Fibroblast of lung (primary cell): ENCODE measurements at places on chromosomes 5 and 9. TPM values are rescaled to one million over a fixed set of nuclear protein-coding genes. Genes with fewer than 3 reads are reported as not detected.

The ADAMTS6 gene
- total RNA-seq = 45.2 and 48.3 TPM in 2 replicates

The RNF130 gene
- total RNA-seq = 14.7 and 18.2 TPM in 2 replicates

The CDKN2B gene
- 29.0 and 44.9 TPM in 2 replicates for total RNA-seq

The PIP5KL1 gene
- total RNA-seq = 0.77 and 2.5 TPM in 2 replicates

DNA sequence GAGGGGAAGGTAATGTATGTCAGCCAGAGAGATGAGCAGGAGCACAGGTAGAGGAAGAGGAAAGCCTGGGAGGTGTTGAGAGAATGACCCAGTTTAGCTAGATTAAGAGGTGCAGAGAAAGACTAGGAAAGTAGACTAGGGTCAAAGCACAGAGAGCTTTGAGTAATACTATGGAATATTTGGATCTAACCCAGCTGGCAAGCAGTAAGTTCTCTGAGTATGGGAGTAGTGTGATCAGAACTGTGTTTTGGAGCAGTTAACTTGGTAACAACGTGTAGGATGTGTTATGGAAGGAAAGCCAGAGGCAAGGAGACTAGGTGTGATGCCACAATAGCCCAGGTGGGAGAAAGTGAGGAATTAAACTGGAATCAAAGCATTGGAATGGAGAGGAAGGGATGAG, 84.9 kb upstream of the PTGER4 start:
- no peak overlapping the region for H3K27ac ChIP-seq
- no peak overlapping the region for H3K4me3 ChIP-seq
- peak; percentile 44 for DNase-seq
- H3K36me3 ChIP-seq = no peaks in the 10 kb centered on the region
- peaks cover 2% of the 10 kb centered on the region for H3K4me1 ChIP-seq

DNA sequence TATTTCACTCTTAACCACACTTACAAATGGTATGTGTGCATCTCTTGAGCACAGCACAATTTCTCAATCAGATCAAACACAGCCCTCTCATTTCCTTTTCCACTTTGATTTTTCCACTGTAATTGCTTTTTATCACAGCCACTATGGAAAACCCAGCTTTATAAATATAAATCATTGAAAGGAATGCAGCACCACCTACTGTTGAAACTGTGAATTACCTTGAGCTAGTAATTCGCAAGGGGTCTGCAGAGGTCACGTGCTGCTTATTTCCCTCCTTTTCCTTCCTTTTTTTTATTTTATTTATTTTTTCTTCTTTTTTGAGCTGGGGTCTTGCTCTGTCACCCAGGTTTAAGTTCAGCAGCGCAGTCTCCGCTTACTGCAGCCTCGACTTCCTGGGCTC, 76.9 kb downstream of the CDH6 start:
- H3K36me3 ChIP-seq = no peaks in the 10 kb centered on the region
- H3K4me3 ChIP-seq = no peak overlapping the region
- peak; percentile 8 for DNase-seq
- H3K27ac ChIP-seq = no peak overlapping the region

GRCh38 chr9:16653491-16654399, 216.7 kb downstream of the BNC2 start:
- DNase-seq = peak; percentile 53
- no peaks in the 10 kb centered on the region for H3K36me3 ChIP-seq
- H3K27me3 ChIP-seq = no peaks in the 10 kb centered on the region
- H3K27ac ChIP-seq = peak overlapping the region; percentile 69

DNA sequence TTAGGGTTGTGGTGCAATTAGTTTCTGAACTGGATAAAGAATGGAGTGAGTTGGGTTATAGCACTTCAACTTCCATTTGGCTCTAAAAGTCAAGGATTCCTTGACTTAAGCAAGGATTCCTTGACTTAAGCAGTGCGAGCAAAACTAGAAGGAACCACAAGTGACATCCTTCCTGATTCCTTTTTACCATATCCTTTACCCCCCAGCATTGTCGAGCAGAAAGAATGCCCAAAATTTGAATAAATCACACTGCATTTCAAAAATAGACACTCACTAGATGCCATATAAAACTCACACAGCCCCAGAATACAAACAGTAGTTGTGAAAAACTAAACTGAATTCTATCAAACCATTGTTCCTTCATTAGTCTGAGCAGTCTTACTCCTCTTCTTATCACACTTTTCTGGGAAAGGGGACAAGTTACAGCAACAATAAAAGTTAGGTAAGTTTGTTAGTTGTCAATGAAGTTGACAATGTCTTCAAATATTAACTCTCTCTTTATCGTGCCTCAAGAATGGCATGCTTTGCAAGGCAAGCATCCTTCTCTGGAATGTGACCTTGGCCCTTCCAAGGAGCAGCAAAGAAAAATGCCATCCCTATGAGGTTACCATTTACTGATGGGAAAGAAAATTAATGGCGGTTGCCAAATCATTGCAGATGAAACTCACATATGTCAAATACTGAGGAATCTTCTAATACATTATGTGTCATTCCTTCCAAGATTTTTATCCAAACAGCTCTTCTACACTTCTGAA, 273.3 kb upstream of the ANKRD55 start:
- H3K4me1 ChIP-seq = peaks cover 2% of the 10 kb centered on the region
- H3K36me3 ChIP-seq = no peaks in the 10 kb centered on the region
- peak overlapping the region; percentile 2 for H3K27ac ChIP-seq
- no peaks in the 10 kb centered on the region for H3K27me3 ChIP-seq

GRCh38 chr9:87878989-87879511, 3.6 kb upstream of the SPATA31E1 start:
- DNase-seq = peak; percentile 91
- H3K27ac ChIP-seq = peak overlapping the region; percentile 26
- no peak overlapping the region for H3K4me3 ChIP-seq
- H3K4me1 ChIP-seq = peaks cover 3% of the 10 kb centered on the region

GRCh38 chr9:98590101-98590500, 118.6 kb downstream of the GABBR2 start:
- H3K4me1 ChIP-seq = no peaks in the 10 kb centered on the region
- no peak overlapping the region for H3K4me3 ChIP-seq
- no peak overlapping the region for H3K27ac ChIP-seq
- DNase-seq = no peak
- no peaks in the 10 kb centered on the region for H3K36me3 ChIP-seq
- H3K27me3 ChIP-seq = no peaks in the 10 kb centered on the region

- H3K27me3 ChIP-seq = no peaks in the 10 kb centered on the region
- no peaks in the 10 kb centered on the region for H3K36me3 ChIP-seq
- no peak overlapping the region for H3K27ac ChIP-seq
- H3K4me3 ChIP-seq = no peak overlapping the region
- no peak for DNase-seq
Measured at GRCh38 chr5:178278358-178279023, 45.9 kb upstream of the PHYKPL start.

DNA sequence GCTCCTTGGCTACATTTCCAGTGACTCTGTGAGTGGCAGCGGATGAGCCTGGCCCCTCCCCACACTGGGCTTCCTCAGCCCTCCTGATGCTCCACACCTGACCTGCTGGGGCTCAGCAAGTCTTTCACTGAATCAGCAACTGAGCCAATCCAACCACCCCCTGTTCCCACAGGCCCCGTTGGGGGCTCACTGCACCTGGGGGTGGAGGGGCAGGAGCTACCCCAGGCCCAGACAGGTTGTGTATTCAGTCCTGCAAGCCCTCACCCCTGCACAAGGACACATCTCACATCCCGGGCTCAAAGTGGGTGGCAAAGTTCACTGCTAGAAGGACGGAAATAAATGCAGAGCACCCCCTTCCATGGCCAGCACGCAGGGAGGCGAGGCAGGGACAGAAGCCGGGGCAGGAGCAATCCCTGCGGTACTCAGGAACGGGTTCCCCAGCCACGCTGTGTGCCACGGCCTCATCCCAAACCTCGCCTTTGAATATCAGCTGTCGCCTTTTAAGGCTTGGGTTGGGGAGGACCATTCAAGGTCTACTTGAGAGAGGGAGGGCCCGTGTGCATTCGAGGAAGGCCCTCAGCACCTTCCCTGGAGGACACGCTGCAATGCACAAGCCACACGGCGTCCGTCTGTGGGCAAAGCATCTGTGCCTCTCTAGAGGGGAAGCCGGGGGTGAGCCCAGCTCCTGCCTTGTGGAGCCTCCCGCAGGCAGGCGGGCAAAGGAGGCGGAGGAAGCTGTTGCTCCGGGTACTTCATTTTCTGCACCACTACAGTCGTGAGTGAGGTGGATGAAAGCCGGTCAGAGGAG, 75.0 kb upstream of the SARDH start:
- H3K4me3 ChIP-seq = no peak overlapping the region
- H3K27me3 ChIP-seq = no peaks in the 10 kb centered on the region
- peaks cover 6% of the 10 kb centered on the region for H3K36me3 ChIP-seq
- DNase-seq = no peak
